NAMALWA (cell line): ENCODE measurements at places on chromosomes 12 and 14.

DNA sequence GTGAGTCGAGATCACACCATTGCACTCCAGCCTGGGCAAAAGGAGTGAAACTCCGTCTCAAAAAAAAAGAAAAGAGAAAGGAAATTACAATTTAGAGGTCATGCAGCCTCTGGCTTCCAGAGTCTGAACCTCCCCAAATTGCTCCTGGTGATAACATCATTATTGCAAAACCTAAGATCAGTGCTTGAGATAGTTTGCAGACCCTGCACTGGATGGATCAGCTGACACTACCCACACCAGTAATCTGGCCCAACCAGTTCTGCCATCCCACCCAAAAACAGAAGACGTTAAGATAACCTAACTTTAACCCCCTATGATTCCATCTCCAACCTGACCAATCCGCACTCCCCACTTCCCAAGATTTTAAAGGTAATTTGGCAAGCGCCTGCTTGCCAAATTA is 353.7 kb upstream of the DIO2 start:
- no peak for DNase-seq

GRCh38 chr14:99179506-99179905 is 92.5 kb downstream of the BCL11B start:
- DNase-seq, result no peak

DNA sequence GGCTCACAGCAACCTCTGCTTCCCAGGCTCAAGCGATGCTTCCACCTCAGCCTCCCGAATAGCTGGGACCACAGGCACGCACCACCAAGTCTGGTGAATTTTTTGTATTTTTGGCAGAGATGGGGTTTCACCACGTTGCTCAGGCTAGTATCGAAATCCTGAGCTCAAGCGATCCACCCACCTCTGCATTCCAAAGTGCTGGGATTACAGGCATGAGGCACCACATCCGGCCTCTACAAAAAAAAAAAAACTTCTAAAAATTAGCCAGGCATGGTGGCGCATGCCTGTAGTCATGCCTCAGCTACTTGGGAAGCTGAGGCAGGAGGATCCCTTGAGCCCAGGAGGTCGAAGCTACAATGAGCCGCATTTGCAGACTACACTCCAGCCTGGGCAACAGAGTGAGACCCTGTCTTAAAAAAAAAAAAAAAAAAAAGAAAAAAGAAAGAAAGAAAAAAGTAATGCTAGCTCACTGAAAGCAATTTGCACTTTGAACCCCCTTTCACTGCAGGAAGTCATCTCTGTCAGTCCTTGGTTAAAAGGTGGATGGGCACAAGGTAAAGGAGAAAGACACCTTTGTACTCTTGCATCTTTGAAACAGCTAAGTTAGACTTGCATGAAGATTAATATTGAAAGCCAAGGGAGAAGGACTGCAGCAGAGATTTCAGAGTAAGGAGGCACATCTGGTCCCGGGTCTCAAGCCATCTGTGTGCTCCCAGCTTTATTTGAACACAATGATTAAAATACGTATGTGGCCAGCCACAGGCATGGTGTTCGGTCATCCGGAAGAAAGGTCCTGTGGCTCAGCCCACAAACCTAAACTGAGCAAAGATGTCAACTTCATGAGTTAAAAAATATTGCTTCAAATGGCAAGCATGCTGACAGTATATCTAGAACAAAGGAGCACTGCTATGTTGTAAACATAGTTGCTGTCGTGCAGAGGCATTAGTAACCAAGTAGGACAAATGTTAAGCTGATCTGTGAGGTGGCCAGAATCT is 103.8 kb upstream of the HMGA2 start:
- DNase-seq, result no peak

DNA sequence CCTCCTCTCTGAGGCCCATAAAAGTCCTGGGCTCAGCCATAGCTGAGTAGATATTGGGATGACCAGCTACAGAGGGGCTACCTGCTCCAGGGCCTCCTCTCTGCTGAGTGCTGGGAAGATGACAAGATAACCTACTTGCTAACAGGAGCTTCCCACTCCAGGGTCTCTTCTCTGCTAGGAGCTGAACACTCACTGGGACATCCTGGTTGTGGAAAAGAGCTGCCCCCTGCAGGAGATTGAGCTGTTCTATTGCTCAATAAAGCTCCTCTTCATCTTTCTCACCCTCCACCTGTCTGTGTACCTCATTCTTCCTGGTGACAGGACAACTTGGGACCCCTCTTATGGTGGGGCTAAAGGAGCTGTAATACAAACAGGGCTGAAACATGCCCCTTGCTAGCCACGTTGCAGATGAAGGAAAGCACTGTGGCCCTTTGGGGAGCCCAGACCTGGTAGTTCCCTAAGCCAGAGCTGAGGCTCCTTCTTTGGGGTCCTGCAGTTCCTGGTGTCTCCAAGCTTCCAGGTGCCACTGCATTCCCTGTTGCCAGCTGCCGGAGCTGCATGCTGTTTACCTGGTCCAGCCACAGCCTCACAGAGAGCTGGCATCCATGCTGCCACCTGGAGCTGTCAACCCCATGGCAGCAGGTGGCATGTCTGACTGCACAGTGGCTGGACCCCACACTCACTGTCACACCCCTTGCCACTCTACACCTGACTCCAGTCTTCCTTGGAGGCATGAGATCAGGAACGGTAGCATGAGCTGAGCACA is 598.5 kb upstream of the LMO3 start:
- no peak for DNase-seq

- peak; percentile 12 for DNase-seq
Measured at GRCh38 chr12:13203034-13203922, 6.8 kb downstream of the EMP1 start.

DNA sequence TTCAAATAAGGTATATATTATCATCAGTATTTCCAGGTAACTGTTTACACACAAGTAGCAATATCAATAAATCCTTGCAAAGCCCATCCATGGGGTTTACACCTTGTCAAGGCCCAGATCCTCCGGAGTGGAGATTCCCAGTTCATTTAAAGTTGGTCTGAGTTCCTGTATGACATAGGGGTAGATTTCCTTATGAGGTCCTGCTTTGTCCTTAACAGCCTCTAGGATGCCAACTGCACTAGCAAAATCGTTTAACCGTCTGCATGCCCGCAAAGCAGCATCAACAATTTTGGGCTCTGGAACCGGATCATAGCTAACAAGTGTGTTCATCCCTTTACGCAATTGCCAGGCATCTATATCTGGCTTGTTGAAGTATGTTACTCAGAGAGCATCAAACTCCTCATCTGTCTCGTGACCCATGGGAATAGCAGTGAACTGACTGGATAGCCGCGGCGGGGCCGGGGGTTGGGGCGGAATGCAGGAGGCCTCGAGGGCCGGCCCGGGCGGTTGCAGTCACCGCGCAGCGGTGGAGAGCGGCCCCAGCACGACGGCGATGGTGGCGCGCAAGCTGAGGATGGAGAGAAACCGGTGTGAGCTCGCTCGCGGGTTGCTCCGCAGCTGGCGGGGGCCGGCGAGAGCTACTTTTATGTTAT is 30.6 kb upstream of the FBXO34 start:
- no peak for DNase-seq

DNA sequence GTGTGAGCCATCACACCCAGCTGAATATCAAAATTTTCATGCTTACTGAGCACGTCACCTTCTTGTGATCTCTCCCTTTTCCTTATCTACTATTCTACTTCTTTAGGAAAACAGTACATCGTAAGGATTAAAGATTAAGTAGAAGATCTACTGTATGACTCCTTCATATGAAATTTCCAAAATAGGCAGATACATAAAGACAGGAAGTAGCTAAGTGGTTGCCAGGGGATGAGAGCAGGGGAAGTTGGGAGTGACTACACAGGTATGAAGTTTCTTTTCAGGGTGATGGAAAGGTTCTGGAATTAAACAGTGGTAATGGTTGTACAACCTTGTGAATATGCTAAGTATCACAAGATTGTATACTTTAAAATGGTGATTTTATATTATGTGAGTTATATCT is 36.5 kb upstream of the CERS5 start:
- no peak for DNase-seq

DNA sequence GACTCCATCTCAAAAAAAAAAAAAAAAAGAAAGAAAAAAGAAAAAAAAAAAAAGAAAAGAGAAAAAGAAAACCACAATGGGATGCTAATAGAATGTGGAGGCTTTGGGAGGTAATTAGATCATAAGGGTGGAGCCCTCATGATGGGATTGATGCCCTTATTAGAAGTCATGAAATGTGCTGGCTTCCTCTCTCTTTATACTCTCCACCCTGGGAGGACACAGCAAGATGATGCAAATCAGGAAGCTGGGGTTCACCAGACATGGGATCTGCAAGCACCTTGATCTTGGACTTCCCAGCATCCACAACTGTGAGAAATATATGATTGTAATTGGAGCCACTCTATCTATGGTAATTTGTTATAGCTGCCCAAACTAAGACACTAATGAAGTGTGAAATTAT is 13.4 kb upstream of the DRAM1 start:
- DNase-seq, result no peak

DNA sequence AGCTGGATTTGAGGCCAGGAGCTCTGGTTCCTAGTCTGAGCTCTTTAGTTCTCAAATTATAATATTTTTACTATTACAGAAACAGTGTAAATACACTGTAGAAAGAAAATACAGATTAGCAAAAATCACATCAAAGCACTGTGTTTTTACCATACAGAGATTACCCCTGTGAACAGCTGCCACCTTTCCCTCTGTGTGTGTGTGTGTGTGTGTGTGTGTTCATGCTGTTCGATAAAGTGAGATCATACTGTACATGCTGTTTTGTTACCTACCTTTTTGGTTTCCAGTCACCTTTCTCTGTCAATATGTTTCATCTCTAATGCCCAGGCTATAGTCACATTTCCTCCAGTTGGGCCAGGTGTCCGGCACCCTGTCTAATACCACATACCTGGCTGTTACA is 26.9 kb downstream of the MVK start:
- DNase-seq, result no peak

DNA sequence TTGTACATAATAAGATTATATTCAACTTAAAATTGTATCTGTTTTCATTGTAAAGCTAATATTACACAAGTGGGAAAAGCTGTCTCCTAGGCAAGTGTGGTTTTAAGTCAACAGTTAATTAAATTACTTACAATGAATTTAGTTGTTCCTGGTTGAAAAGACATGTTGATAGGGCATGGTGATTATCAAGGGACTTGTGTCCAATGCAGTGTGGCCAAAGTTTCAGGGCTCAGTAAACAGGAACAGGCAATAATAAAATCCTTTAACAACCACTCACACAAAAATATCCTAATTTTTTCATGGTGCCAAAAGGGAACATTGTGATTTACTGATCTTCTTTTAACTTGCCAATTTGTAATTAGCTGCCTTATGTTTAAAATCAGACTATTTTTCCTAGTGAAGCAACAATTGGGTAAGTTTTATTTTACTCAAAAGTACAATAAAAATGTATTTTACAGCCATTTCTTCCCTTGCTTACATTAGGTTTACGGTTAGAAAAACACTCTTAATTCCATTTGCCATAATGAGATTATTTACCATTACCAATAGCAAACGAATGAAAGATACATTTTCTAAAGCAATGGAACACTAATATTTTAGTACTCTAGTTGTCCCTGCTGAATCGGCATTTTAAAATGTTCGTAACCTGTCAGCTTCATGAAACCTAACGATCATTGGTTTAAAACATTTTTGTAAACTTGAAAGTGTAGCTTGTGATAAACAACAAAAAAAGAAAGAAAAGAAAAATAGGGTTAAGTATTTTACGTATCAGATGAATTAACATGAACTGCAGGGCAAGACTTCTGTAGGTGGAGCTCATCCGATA is 1.8 kb upstream of the WNK1 start:
- DNase-seq, result peak; percentile 27

DNA sequence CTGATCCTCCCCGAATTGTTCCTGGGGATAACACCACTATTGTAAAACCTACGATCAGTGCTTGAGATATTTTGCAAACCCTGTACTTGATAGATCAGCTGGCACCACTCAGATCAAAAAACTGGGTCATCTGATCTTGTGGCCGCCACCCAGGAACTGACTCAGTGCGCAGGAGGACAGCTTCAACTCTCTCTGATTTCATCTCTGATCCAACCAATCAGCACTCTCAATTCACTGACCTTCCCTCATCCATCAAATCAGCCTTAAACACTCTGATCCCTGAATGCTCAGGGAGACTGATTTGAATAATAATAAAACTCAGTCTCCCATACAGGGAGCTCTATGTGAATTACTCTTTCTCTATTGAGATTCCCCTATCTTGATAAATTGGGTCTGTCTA is 4.2 kb upstream of the XPOT start:
- DNase-seq, result no peak

DNA sequence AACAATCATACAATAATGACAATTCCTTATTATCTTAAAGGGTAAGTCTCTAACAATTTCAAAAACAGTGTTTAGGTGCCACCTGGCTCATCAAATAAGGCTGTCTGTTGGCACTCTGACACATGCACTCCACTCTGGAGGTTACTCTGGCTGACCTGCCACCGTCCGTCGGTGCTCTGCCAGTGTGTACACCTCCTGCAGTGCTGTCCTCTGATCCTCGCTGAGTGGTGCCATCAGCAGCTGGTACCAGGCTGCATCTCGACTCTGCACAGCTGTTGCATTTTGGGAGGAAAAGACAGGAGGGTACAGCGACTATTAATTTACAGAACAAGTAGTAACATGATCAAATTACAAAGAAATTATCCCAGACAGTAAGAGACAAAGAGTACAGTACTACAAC is 63.9 kb downstream of the IPO8 start:
- no peak for DNase-seq

DNA sequence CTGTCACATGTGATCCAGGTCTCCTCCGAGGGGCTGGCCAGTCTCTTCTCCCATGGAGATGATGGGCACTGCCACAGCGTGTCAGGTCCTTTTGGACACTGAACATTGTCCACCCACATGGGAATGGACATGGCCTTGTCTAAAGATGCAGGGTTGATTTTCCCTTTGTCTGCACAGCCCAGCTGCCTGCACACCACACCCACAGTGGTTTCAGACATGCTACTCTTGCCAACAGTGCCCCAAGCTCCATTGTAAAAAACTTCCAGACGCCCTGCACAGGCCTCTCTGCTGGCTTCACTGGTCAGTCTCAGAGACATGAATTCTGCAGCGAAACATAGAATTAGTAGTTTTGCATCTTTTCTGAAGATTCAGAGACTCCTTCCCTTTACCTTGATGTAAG is 18.5 kb downstream of the CD163 start:
- no peak for DNase-seq

DNA sequence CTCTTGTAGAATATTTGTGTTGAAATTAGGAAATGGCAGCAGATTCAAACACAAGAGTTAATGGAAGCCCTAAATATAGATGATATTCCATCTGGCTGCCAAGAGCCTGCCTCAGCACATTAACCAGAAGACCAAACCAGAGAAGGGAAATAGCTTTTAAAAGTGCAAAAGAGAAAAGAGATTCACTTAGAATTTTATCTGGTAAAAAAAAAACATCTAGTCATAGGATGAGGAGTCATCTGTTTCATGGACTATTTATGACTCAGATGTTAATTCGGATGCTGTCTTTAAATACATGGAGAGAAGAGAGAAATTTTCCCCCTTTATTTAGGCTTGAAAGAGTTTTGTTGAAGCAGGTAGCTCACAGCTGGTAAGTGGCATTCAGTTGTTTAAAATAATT is 201.6 kb upstream of the NUDT4 start:
- DNase-seq, result no peak

DNA sequence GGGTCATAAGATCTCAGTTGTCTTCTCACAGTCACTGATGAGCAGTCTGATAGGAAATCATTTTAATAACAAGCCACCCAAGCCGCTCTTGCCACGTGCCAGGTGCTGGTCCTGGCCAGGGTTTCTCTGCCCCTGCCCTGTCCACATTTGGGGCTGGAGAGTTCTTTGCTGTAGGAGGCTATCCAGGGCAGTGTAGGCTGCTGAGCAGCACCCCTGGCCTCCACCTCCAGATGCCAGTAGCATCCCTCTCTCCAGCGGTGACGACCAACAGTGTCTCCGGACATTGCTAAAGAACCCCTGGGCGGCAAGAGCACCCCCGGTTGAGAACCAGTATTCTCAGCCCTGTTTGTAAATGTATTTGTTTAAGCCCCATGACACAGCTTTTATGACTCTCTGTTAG is 243.7 kb downstream of the GLT1D1 start:
- DNase-seq, result no peak
